Stimulated activated CD8-positive, alpha-beta memory T cell treated with anti-CD3 and anti-CD28 coated beads, Interleukin-4, amount 100 ng/mL, for 1 hour (primary cell): ENCODE measurements at places on chromosomes 5 and 9.

GRCh38 chr5:178688551-178688950 is 41.9 kb downstream of the ZNF354A start:
- no peak for DNase-seq

DNA sequence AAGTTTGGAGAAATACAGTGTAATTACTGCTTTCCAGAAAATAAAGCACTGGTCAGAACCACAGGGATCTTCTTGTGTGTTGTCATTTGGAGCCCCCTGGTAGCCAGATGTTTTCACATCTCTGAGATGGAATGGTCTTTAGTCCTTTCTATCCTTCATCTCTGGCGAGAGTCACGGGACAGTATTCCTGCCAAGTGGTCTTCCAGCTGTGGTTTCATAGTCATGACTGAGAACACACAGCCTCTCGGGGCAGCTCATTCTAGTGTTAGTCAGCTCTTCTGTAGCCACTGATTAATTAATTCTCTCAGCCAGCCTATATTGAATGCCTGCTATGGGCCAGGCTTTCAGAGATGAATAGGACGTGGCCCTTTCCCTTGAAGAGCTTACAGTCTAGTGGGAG is 34.1 kb downstream of the HMGXB3 start:
- DNase-seq, result no peak

- DNase-seq, result peak; percentile 38
Measured at GRCh38 chr9:131478421-131478868, 24.3 kb upstream of the POMT1 start.

DNA sequence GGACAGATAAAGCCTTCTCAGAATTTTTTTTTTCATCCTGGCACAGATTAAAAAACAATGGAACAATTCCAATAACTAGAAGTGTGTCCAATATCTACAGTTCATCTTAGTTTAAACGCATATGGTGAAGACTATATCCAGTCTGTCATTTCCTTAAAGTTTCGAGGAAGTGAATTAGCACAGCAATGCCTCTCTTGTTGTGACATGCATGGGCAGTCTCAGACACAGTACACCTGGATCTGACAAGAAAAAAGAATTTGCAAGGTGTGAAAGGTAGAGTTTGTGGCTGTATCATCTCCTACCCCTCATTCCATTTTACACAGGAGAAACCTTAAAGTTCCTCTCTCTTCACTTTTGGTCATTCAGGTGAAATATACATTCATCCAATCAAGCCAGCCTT is 100.6 kb upstream of the ADAMTS19 start:
- no peak for DNase-seq

GRCh38 chr9:21901546-21901945 is 92.6 kb downstream of the CDKN2A start:
- DNase-seq, result no peak

DNA sequence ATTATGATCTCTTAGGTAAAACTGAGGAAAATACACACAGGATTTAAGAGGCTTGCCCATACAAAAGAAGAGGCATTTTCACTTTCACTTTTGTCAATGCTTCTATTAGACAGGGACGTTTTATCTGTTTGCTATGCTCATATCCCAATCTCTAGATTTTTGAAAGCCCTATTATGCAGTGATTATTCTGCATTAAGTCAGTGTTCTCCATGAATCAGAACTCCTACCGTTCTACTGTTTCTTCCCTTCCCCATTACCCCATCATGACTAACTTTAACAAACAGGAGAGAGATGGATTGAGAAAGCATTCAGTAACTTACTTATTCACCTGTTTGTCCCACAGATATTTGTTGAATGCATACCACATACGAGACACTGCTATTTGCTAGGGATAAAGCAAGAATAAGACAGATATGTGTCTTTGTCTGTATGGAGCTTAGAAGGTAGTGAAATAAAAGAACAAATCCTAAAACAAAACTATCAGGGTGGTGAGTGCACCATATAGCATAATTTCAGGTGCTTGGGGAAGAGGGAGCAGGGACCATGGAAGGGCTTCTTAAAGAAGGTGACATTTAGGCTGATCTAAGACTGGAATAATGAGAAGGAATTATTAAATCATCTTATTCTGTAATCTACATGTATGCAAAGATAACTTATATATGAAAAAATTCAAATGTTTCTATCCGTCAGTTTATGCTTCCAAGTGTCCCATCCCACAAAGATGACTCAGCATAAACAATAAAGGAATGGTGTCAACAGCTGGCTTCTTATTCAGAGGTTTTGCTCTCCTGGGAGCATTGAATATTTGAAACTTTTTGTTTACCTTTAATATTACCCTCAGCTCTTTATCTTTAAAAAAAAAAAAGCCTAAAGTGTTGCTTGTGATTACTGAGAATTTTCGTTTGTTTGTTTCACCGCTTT is 328.1 kb downstream of the HINT1 start:
- DNase-seq, result no peak

- DNase-seq, result no peak
Measured at GRCh38 chr5:176906796-176907195, 7.7 kb upstream of the HK3 start.
